ENCODE measurements at places on chromosomes 2 and 18.

DNA sequence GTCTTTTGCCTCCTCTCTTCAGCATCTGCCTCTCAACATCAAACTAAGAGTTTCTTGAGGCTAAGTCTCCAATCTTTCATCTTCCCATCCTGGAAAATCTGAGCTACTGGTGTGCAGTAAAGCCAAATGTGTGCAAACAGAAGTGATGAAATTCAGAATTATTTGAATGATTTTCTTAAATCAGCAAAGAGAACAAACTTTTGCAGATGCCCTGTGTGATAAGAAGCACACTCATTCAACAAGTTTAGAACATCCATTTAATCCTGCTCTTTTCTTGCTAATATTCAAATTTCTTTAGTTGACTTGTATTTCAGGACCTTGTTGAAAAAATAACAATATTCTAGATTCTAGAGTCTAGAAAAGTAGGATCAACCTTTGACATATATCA is 1374.9 kb upstream of the CELF4 start:
- no peak for DNase-seq

- DNase-seq: no peak
These were observed 694.2 kb upstream of the GYPC start for GRCh38 chr2:125961739-125962138.

DNA sequence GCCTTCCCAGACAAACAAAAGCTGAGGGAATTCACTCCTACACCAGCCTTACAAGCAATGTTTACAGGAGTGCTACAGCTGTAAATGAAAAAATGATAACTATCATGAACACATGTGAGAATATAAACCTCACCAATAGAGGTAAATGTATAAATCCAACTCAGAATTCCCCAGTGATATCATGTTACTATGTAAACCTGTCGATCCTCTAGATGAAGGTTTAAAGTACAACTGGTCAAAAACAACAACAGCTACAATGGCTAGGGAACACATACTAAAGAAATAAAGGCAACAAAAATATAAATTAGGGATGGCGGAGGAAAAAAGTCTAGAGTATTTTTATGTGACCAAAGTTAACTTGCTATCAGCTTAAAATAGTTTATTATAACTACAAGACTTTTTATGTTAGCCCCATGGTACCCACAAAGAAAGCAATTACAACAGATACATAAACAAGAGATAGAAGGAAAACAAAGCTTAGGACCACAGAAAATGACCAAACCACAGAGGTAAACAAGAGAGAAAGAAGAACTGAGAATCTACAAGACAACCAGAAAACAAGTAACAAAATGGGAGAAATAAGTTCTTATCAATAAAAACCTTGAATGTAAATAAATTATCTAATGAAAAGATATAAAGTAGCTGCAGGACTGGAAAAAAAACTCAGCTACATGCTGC is 8.3 kb downstream of the CERKL start:
- DNase-seq: no peak

DNA sequence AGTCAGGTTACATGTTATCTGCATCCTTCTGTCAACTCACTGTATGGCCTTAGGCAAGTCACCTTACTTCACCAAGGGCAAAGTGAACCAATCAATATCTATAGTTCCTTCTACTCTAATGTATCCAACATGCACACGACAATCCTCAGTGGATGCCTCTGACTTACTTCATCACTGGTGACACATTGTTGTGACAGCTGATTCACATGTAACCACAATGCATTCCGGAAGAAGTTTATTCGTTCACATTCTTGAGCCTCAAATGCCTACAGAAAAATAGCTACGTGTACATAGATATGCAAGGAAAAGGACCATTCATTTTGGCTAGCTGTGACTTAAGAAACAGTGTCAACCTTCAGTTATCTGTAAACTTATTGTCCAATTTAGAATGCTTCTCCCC is 26.3 kb upstream of the EPG5 start:
- DNase-seq: no peak

- DNase-seq: no peak
These were observed 384.5 kb upstream of the MEIS1 start for GRCh38 chr2:66050392-66050791.

GRCh38 chr2:164910101-164910899 is 45.0 kb downstream of the SLC38A11 start:
- no peak for DNase-seq

- no peak for DNase-seq
These were observed 111.1 kb upstream of the RBBP8 start for GRCh38 chr18:22822024-22822423.

GRCh38 chr2:152395572-152395971 is 60.6 kb downstream of the FMNL2 start:
- DNase-seq: no peak

- no peak for DNase-seq
These were observed at the start of gene MAL for GRCh38 chr2:95025406-95026319. MAL (plus strand) TSS chr2:95025708; CDS start chr2:95025793, 85 bp downstream.

- no peak for DNase-seq
These were observed 170.3 kb downstream of the MAIP1 start for GRCh38 chr2:200125444-200126284.

DNA sequence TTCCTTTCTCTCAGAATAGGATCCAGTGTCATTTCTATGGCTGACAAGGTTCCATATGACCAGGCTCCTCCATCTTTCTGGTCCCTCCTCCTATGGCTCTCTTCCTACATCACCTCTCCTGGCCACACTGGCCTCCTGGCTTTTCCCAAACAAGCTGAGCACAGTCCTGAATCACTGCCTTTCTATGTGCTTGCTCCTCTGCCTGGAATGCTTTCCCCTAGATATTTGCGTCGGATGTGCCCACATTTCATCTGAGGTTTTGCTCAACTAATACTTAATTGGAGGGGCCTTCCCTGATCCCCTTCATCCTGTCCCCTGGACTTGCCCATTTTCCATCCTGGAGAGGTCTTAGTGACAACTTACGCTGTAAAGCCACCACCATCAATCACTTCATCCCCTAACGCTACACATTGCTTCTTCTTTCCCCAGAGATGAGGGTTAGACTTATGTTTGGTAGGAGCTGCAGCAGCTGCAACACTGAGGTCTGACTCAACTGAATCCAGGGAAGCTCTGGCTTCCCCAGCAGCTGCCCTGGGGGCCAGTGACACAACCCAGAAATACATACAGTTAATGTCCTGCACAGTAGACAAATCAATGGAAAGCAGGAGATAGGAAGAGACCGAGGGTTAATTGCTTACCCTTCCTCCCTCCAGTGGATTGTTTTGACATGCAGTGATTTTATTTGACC is 42.9 kb downstream of the QPCT start:
- no peak for DNase-seq

Measured in GM12878 (cell line).